ENCODE measurements at places on chromosomes 16 and 17. TPM values are rescaled to one million over a fixed set of nuclear protein-coding genes. Genes with fewer than 3 reads are reported as not detected.

DNA sequence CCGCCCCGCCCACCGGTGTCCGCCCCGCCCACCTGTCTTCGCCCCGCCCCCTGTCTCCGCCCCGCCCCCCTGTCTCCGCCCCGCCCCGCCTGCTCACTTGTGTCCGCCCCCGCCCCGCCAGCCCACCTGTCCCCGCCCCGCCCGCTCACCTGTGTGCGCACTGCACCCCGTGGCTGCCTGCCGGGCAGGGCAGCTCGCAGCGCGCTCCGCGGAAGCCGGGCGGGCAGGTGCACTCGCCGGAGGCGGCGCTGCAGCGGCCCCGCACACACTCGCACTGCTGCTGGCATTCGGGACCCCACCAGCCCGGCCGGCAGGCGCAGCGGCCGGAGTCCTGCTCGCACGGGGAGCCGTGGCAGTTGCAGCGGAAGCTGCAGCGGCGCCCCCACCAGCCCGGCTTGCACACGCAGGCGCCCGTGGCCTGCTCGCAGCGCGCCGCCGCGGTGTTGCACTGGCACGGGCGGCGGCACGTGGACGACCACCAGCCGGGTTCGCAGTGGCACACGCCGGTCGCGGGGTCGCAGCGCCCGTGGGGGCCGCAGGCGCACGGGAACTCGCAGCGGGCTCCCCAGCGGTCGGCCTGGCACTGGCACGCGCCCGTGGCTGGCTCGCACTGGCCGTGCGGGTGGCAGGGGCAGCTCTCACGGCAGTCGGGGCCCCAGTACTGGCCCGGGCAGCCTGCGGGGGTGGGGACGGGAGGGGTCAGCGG lies 2.1 kb downstream of the SCARF1 start:
- H3K4me3 ChIP-seq: peak overlapping the region; percentile 73
- no peaks in the 10 kb centered on the region for H3K36me3 ChIP-seq
- no peaks in the 10 kb centered on the region for H3K27me3 ChIP-seq
- no peaks in the 10 kb centered on the region for H3K4me1 ChIP-seq

- no peaks in the 10 kb centered on the region for H3K27me3 ChIP-seq
- H3K4me1 ChIP-seq: no peaks in the 10 kb centered on the region
- H3K4me3 ChIP-seq: no peak overlapping the region
- DNase-seq: no peak
These were observed 11.6 kb upstream of the TMEM100 start for GRCh38 chr17:55734128-55734781.

GRCh38 chr17:17190188-17190587 lies 15.9 kb downstream of the PLD6 start:
- no peak overlapping the region for H3K4me3 ChIP-seq
- no peak overlapping the region for H3K27ac ChIP-seq
- no peak for DNase-seq
- H3K36me3 ChIP-seq: no peaks in the 10 kb centered on the region

DNA sequence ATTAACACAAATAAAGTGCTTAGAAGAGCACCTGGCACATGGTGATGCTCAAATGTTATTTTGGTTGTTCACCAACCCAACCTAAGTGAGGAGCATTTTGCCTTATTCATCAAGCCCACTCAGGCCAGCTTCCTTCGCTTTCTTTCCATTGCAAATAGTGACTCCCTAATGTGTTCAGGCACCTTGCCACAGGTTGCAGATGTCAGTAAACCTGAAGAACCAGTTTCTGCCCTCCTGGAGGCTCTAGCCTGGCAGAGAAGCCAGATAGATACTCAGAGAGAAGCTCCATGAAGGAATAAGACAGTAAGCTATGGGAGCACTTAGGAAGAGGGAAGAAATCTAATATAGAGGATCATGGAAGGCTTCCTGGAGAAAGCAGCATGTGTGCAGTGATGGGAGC lies 23.9 kb downstream of the GPR139 start:
- H3K4me3 ChIP-seq: no peak overlapping the region
- no peaks in the 10 kb centered on the region for H3K36me3 ChIP-seq
- DNase-seq: peak; percentile 58
- H3K27me3 ChIP-seq: peaks cover 3% of the 10 kb centered on the region

DNA sequence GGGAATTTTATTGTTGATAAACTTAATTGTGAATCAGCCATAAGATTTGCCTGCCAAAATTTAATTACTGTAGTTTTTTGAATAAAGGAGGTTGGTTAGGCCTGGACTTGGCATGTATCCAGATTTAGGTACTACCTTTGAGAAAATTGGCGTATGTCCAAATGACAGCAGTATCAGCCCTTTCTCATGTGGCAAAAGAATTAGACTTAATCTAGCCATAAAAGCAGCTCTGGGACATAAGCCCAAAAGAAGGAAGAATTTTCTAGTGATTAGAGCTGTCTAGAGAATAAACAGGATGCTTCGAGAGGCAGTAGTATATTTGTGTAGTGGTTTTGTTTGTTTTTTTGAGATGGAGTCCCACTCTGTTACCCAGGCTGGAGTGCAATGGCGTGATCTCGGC lies 27.7 kb downstream of the PPM1E start:
- no peaks in the 10 kb centered on the region for H3K27me3 ChIP-seq
- H3K4me3 ChIP-seq: no peak overlapping the region
- no peaks in the 10 kb centered on the region for H3K36me3 ChIP-seq
- no peaks in the 10 kb centered on the region for H3K4me1 ChIP-seq

- no peak overlapping the region for H3K27ac ChIP-seq
- H3K27me3 ChIP-seq: no peaks in the 10 kb centered on the region
- no peak overlapping the region for H3K4me3 ChIP-seq
- no peak for DNase-seq
These were observed 113.3 kb upstream of the ADAMTS18 start for GRCh38 chr16:77548151-77548550.

DNA sequence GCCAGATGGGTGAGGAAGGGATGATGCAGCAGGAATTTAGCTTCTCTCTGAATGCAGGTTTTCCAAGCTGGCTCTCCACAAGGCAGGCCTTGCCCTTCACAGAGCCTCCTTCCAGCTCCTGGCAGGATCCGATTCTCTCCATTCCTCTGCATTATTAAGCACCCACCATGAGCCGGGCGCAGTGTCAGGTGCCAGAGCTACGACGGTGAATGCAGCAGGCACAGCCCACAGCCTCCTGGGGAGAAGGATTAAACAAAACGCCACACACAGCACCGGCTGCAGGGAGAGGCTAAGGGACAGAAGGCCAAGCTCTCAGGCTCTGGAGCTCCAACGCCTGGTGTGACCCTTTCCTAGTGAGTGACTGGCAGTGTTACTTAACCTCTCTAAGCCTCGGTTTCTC lies 7.1 kb upstream of the MT2A start:
- H3K4me3 ChIP-seq: no peak overlapping the region
- no peaks in the 10 kb centered on the region for H3K27me3 ChIP-seq
- H3K36me3 ChIP-seq: no peaks in the 10 kb centered on the region
- H3K27ac ChIP-seq: no peak overlapping the region
- peaks cover 7% of the 10 kb centered on the region for H3K4me1 ChIP-seq

DNA sequence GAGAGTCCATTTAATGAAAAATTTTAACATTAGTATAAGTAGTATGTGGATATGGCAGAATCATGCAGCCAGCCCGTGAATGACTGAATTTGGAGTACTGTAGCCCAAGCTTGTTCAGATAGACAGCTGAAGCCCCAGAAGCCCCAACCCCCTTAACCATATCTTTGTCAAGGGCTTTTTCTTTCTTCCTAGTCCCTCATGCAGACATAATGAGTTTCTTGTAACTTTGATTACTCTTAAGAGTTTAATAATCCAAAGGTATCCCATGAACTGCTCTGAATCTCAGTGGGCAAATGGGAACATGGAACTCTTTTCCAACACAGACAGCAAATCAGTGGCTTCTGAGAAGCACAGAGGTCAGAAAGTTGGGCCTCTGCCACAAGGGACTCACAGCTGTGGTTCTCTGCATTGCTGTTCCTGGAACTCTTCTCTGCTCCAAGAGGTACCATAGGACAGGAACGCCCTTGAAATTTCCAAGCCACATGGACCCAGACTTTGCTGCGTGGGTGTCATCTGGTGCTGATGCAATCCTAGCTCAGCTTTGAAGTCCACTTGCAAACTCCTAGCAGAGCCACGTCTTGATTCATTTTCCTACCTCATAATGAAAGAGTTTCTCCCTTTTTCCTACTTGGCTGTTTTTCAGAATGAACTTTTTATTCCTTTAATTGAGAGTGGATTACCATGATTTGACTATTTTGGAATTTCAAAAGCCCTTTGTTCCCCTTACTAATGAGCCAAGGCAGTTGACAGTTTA lies 18.1 kb downstream of the LYRM1 start:
- peak; percentile 35 for DNase-seq
- no peaks in the 10 kb centered on the region for H3K4me1 ChIP-seq
- no peaks in the 10 kb centered on the region for H3K27me3 ChIP-seq
- no peaks in the 10 kb centered on the region for H3K36me3 ChIP-seq

GRCh38 chr17:66416207-66416940 lies 114.0 kb downstream of the PRKCA start:
- no peaks in the 10 kb centered on the region for H3K4me1 ChIP-seq
- no peak overlapping the region for H3K27ac ChIP-seq
- H3K4me3 ChIP-seq: no peak overlapping the region
- DNase-seq: no peak

- no peaks in the 10 kb centered on the region for H3K36me3 ChIP-seq
- H3K4me3 ChIP-seq: no peak overlapping the region
- H3K27me3 ChIP-seq: no peaks in the 10 kb centered on the region
- H3K27ac ChIP-seq: peak overlapping the region; percentile 16
These were observed 43.2 kb downstream of the CLEC16A start for GRCh38 chr16:10987361-10988163.

DNA sequence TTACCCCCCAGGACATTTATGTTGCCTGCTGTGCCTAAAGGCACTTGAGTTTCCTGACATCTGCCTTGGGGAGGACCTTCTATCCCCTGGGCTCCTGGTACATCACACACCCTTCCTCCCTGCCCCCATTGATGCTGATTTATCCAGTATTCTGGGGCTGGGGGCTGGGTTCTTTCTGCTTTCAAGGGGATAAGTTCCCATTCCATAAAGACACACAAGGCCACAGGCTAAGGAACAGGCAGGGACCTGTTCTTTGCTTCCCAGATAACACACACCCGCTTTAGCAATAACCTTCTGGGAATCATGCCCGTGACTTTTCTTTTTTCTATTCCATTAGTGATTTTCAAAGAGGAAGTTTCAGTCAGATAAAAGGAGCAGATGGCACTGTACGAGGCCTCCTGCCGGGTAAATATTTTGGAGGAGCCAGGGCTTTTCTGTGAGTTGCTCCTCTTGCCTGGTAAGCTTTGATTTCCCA lies 30.6 kb downstream of the CHD9 start:
- no peaks in the 10 kb centered on the region for H3K36me3 ChIP-seq
- peaks cover 25% of the 10 kb centered on the region for H3K4me1 ChIP-seq
- no peak for DNase-seq
- H3K27ac ChIP-seq: peak overlapping the region; percentile 92

- no peak for DNase-seq
- H3K4me1 ChIP-seq: no peaks in the 10 kb centered on the region
- no peaks in the 10 kb centered on the region for H3K36me3 ChIP-seq
- H3K27ac ChIP-seq: no peak overlapping the region
- peaks cover 3% of the 10 kb centered on the region for H3K27me3 ChIP-seq
These were observed 102.3 kb downstream of the GSG1L start for GRCh38 chr16:27961296-27961620.

DNA sequence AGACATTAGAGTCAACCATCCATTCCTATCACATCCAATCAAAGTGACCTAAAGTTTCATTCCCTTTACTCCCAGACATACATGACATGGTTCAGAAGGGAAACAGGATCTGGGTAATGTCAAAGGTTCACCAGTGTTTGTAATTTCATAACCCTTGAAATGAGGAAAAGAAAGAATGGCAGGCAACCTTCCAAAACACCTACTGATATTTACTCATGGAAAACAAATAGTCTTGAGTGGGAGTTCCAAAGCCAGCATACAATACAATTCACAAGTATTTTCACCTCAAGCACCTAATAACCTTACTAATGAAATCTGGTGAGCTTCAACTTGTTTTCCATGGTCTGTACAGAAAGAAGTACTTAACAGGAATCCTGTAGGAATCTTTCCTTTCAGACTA lies 72.5 kb upstream of the AXIN2 start:
- no peak overlapping the region for H3K27ac ChIP-seq
- no peaks in the 10 kb centered on the region for H3K36me3 ChIP-seq
- H3K4me1 ChIP-seq: no peaks in the 10 kb centered on the region
- no peak overlapping the region for H3K4me3 ChIP-seq
- no peaks in the 10 kb centered on the region for H3K27me3 ChIP-seq

- H3K4me3 ChIP-seq: peak overlapping the region; percentile 47
- no peak overlapping the region for H3K27ac ChIP-seq
- no peaks in the 10 kb centered on the region for H3K36me3 ChIP-seq
- H3K27me3 ChIP-seq: peaks cover 100% of the 10 kb centered on the region
These were observed 488 bp downstream of the HOXB9 start for GRCh38 chr17:48625495-48626244.

Gene HAS3
- total RNA-seq: 2.5 TPM

GRCh38 chr16:28977703-28978662 lies 3.4 kb downstream of the SPNS1 start:
- DNase-seq: no peak
- H3K27ac ChIP-seq: no peak overlapping the region
- no peaks in the 10 kb centered on the region for H3K27me3 ChIP-seq
- H3K4me1 ChIP-seq: no peaks in the 10 kb centered on the region

DNA sequence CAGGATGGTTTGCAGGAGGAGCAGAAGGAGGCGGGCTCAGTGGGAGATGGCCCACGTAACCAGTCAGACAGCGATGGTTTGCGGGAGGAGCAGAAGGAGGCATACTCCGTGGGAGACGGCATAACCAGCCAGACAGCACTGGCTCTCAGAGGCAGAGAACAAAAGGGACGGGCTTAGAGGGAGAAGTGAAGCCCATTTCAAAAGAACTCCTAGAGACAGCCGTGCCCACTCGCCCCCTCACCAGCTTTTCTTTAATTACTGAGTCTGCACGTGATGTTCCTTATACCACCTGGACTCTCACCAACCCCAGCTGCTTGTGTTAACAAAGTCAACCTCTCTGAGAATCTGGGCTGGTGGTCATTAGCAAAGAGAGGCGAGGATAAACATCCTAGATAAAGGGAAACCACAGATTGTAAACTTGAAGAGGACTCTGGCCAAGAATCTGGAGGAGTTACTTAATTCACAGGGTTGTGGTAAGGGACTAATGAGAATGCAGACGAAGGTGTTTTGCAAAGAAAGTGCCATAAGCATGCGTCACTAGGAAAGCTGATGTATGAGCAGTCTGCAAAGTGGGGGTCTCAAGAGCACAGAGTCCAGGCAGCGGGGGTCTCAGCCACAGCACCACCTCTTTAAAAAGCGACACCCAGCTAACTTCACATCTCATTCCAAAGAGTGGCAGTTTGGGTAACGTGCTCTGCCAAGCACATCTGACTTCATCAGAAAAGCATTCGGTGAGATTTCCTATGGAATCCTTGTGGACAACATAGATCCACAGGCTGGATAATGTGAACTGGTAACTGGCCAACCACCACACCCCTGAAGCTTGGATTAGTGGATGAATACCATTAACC lies 51.7 kb downstream of the NXN start:
- H3K27ac ChIP-seq: peak overlapping the region; percentile 87
- peaks cover 13% of the 10 kb centered on the region for H3K4me1 ChIP-seq
- H3K27me3 ChIP-seq: no peaks in the 10 kb centered on the region
- no peak for DNase-seq
- H3K36me3 ChIP-seq: no peaks in the 10 kb centered on the region

Measured in breast epithelium (tissue), 4 donors.